ENCODE measurements at places on chromosomes 7 and 10.
A peak's percentile ranks its signal among the peaks of the same experiment; 100 is the strongest.

GRCh38 chr7:118148930-118149329 is 35.0 kb upstream of the LSM8 start:
- DNase-seq: no peak

GRCh38 chr7:111137296-111138192 is 46.6 kb downstream of the LRRN3 start:
- peak; percentile 4 for DNase-seq

DNA sequence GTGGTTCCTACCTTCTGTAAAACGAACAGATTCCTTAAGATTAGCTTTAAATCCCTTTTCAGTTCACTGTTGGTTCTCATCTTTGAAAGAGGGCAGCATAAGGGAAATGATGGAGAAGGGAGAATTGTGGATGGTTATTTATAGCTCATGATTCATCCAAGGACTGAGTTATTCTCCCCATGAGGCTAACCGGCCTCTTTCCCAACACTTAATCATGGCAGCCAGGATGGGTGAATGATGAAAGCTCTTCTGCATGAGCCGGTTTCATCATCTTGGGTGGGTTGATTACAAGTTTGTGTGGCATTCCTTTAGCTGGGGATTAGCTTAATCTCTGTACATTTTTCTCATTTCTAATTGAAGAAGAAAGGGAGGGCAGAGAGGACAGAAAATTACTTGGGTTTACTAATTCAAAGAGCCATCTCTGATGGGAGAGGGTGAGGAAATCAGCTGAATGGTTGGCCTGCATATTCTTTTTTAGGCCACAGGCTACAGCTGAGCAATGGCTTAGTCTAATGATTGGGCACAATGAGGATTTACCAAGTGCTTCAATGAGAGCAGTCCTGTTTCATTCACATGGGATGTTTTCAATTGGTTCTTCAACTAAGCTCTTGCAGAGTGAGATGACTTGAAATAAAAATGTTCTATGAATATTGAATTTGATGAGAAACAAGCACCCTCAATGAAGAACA is 250.0 kb downstream of the BMPER start:
- no peak for DNase-seq

- no peak for DNase-seq
Observed at GRCh38 chr7:3094701-3095445, 51.2 kb upstream of the CARD11 start.

- DNase-seq: no peak
Observed at GRCh38 chr7:94452239-94452638, 57.4 kb upstream of the CASD1 start.

DNA sequence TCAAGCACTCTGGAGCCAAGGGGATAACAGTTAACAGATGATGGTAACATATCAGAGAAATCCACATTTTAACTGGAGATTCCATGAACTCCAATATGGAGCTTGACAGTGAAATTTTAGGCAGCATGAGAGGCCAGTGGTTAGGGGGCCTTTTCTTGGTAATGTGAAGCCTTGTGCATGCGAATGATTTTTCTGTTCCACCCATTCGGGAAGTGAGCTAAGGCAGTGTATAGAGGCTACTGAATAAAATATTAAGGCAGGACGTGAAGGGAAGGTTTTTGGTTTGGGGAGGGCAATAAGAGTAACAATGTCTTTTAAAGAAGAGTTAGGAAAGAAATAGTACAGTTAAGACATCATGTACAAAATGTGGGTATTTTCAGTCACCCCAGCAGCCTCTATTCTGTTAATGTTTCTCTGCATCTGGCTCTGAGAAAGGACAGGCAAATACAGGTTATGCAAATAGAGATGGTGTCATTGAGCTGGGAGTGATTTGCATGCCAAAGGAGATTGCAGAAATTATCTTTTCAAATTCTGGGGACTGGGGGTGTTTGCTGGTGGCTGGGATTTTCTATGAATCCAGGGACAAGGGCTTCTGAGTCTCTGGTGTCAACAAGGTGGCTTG is 6.8 kb upstream of the TAS2R60 start:
- DNase-seq: no peak

DNA sequence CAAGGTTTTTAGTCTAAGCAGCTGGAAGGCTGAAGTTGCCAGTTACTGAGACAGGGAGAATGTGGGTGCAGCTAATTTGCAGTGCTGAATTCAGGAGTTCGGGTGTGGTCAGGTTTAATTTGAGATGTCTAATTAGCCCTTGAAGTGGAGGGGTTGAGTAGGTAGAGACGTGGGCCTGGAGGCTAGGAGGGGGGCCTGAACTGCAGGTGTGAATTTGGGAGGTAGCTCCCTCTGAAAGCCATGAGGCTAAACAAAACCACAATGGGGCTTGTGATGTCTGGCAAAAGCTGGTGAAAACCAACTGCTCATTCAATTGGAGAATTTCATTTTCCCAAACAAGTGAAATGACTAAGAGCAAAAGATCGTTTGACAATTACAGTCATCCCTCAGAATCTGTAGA is 246.0 kb upstream of the NFE2L3 start:
- no peak for DNase-seq

DNA sequence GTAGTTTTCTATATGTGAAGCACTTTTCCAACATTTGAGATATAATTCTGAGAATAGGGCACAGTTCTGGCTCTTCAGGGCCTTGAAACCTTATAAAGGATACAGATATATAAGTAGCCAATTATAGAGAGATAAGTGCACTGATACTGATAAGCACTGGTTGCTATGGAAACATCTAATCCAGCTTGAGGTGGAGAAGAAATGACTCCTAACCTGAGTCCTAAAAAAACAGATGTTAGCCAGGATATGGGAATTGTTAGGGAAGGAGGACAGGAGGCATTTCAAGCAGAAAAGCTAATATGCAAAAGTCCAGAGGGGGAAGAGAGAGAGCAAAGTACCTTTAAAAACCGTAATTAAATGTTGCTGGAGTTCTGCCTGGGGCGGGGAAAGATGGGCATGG is 30.8 kb downstream of the STRIP2 start:
- no peak for DNase-seq

DNA sequence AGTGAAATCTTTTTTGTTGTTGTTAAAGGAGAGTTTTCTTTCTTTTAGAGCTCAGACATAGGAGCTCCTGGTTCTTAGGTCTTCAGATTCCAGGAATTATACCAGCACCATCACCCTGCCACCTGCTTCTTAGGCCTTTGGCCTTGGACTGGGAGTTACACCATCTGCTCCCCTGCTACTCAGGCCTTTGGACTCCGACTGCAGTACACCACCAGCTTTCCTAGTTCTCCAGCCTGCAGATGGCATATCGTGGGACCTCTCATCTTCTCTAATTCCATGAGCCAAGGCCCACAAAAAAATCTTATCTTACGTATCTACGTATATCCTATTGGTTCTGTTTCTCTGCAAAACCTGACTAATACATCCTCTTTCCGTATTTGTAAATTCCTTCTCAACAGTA is 5.1 kb upstream of the TACC2 start:
- no peak for DNase-seq

GRCh38 chr10:37576154-37576553 is 281.3 kb downstream of the ZNF248 start:
- no peak for DNase-seq

- no peak for DNase-seq
Observed at GRCh38 chr10:4337563-4337962, 488.4 kb upstream of the AKR1E2 start.

DNA sequence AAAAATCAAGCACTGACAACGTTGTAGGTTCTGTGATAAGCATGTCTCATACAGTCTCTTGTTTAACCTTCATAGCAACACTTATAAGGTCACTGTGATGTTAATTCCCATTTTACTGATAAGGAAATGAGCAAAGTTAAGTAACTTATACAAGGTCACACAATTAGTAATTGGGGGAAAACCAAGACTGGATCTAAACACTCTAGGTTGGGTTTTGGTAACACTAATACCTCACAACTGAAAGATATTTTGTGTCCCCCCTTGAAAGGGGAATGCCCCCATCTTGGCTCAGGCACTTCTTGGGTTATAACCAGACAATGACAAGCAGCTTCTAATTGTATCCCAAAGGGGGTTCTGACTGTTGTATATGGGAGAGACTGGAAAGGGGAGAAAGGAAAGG is 36.0 kb upstream of the ABCB4 start:
- no peak for DNase-seq

- DNase-seq: no peak
Observed at GRCh38 chr10:101576211-101576863, 11.7 kb downstream of the POLL start.

- DNase-seq: no peak
Observed at GRCh38 chr7:31986878-31987518, 83.2 kb downstream of the PDE1C start.
